ACHN (cell line): ENCODE measurements at places on chromosomes 2 and 18.

GRCh38 chr2:216116418-216116817, 7.3 kb downstream of the XRCC5 start:
- no peak for DNase-seq

DNA sequence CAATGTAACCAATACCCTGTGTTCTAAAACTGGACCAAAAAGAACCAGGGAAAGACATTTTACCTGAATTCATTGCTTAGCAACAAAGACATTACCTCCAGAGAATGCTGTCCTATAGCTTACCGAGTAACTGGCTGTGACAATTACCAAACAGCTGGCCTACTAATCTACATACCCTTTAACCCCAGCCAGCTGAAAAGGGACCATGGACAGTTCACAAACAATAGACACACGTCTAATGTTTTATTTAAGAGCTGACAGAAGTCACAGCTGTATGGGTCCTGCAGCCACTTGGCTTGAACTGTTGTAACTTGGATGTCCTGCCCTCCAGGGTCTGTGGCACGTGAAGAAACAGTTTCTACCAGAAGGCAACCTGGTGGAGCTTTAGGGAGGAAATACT, 130.1 kb upstream of the EFEMP1 start:
- no peak for DNase-seq

- DNase-seq = no peak
Measured at GRCh38 chr2:65395621-65396347, 36.6 kb downstream of the SPRED2 start.

DNA sequence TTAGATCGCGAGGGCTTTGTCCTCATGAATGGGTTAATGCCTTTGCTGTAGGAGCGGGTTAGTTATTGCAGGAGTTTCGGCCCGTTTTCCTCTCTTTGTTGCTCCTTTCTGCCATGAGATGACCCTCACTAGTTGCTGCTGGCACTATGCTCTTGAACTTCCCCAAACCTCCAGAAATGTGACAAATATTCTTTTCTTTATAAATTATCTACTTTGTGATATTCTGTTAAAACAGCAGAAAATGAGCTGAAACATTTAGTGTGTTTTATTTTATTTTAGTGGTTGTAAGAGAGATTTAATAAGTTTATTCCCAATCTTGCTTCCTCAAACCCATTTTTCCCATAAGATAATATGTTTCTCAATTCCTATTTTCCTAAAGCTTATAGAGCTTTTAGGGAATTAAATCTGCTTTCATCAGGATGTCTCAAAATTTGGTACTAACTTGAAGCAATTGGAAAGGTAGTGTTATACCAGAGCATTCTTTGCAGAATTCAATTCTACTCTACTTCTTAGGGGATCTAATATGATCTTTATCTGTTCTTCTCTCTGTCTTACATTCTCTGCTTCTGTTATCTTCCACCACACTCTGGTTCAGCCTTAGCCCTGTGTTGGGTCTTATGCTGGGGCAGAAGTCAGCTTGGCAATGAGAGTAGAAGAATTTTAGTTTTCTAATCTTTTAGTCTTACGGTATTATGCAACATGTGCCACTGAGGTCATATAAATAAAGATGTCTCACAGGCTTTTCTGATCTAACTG, 23.1 kb downstream of the DDX1 start:
- DNase-seq = no peak

DNA sequence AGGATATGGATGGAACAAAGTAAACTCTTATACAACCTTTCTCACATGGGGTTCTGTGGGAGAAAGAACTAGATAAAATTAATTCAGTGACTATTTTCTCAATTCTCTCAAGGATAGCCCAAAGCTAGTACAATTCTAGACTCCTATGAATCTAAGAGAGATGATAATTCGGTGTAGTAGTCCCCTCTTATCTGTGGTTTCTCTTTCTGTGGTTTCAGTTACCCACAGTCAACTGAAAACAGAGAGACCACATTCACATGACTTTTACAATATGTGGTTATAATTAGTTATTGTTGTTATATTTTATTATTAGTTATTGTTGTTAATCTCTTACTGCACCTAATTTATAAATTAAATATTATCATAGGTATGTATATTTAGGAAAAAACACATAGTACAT, 53.5 kb upstream of the C2orf15 start:
- no peak for DNase-seq
